ENCODE measurements at places on chromosomes 16 and 17.
A peak's percentile ranks its signal among the peaks of the same experiment; 100 is the strongest.

DNA sequence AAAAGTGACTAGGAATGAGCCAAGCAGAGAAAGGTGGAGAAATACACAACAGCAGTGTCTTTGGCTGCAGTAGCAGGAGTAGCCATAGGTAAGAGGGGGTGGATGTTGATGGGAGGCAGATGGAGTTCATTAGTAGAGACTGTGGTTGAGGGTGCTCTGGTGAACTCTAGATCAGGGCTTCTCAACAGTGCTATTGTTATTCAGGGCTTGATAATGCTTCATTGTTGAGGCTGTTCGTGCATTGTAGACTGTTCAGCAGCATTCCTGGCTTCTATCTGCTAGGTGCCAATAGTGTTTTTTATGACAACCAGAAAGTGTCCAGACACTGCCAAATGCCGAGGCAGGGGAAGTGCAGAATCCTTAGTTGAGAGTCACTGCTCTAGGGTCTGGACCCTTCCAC, 3.6 kb downstream of the ALKBH5 start:
- no peak for DNase-seq

DNA sequence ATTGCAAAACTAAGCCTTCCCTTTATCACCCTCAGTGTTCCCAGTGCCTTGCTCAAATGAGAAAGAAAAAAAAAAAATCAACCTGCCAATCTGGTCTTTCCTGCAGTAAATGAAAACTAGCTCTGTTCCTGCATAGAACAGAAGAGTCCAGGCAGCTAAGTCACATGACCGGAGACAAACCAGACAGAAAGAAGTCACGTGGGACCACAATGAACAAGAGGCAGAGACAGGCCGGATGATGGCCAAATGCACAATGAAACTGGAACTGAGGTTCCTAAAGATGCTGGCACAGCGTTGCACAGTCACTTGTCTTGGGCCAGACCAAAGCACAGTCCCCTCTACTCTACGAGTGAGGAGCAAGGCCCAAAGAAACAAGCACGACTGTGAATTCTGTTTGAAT, 172.5 kb downstream of the GRIN2A start:
- no peak for DNase-seq

DNA sequence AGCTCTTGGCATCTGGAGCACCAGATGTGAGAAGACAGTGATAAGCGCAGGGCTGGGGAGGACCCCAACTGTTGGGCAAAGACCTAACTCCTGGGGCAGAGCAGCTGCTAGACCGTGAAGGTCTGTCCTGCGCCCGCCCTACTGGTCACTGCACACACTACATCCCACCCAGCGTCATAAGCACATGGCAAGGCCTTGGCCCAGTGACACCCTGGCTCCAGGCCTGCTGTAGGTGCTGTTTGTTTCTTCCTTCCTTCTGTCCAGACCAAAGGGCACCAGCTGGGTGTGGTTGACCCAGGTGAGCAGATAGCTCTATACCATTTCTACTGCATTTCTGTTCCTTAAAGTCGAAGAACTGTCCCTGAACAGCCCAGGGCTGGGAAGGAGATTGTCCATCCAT, 6.4 kb downstream of the TRPV3 start:
- DNase-seq: no peak

DNA sequence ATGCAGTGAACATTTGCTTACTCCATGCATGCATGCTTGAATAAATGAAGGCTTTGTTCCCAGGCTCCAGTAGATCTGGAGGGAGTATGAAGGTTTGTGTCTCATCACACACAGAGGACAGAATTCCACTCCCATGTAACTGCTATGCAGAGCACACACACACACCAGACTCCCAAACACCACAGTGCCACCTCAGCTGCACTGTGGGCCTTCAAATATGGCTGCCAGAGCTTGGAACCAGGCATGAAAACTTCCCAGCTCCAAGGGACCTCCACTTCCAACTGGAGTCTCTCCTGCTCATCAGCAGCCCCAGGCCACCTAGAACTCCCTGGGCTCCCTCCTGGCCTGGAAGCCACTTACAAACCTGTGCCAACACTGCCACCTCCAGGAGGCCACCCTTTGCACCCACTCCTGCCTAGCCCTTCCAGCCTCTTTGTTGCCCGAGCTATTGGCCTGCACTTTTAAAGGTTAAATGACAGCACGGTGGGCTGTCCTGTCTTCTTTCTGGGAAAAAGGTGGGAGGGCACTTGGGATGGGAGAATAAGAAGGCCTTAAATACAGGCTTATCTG, 151.2 kb downstream of the ZNF423 start:
- DNase-seq: peak; percentile 55

DNA sequence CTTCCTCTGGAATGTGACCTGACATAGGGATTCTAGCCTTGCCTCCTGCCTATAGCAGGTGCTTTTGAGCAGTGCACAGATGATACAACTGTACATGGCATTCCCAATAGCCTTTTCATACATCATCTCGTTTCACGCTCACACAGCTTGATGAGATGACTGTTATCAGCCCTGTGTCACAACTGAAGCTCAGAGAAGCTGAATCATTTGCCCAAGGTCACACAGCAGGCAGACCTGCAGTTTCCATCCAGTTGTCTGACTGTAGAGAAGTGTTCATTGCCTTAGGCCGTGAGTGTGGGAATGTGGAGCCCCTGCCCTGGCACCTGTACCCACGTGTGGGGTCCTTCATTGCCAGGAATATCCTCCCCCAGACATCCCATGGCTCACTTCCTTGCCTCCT, 20.1 kb downstream of the WFDC1 start:
- no peak for DNase-seq

DNA sequence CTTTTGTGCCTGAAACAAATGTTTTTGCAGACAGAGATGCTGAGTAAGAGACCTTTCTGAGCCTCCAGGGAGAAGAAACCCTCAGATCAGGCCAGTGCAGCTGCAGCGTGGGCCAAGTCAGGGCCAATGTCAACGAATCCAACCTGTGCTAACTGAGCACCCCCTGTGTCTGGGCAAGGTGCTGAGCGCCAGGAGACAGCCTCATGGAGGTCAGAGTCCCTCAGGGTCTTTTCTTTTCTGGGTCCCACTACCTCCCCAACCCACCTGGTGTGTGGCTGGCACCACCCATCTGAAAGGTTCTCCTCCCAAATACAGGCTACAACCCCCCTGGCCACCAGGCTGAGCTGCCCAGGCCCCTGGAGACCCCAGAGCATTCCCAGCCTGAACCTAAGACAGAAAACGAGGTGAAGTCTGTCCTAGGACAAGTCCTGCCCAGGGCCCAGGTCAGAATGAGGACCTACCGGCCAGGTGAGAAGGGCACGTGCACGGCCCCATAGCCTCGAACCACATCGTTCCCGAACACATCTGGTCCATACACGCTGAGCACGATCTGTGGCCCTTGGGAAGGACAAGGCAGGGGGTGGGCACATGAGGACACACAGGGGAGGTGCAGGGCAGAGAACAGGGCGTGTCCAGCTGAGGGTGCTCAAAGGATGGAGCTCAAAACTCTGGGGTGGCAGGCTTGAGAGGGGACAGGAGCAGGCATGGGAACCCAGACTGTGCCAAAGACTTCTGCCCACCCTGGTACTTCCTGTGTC, 15.0 kb downstream of the B9D1 start:
- no peak for DNase-seq

- DNase-seq: no peak
Measured at GRCh38 chr16:30382111-30382881, at the start of gene SEPTIN1. Gene SEPTIN1 (minus strand): TSS chr16:30382561. CDS start chr16:30382542, 19 bp downstream.

DNA sequence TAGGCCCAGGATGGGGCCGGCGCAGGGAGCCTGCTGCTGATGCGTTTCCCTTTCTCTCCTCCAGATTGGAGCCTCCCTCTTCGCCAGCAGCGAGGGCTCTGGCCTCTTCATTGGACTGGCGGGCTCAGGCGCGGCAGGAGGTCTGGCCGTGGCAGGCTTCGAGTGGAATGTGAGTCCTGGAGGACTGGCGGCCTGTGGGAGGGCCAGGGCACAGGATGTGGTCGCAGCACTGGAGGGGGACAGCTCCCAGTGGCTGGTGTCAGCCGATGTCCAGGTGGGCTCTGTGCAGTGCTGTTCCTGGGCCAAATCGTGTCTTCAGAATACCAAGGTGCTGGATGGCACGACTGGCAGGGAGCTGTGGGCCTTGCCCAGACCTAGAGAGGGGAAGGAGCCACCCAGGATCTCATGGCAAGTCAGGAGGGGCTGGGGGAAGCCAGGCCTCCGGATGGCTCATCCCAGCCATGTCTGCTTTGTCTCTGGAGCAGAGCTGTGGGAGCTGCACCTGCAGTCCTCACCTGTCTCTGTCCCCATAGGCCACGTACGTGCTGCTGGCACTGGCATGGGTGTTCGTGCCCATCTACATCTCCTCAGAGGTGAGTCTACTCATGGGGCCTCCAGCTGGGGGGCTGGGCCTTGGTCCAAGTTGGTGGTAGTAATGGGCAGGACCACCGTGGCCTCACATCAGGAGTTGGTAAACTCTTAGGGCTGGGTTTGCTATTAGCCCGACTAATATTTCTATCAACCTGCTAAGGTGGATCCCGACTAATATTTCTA, 7.3 kb downstream of the SLC5A10 start:
- DNase-seq: no peak
